NCI-H1048 (cell line): ENCODE measurements at places on chromosomes 7 and 10.

GRCh38 chr10:44978570-44979280 is at the start of gene DEPP1:
Gene DEPP1 (minus strand): TSS chr10:44978809. CDS start chr10:44978030, 779 bp downstream.
- DNase-seq: peak; percentile 48

- no peak for DNase-seq
Measured at GRCh38 chr10:60848126-60848525, 69.8 kb downstream of the CDK1 start.

GRCh38 chr10:34523017-34523767 is 291.9 kb downstream of the PARD3 start:
- DNase-seq: no peak

DNA sequence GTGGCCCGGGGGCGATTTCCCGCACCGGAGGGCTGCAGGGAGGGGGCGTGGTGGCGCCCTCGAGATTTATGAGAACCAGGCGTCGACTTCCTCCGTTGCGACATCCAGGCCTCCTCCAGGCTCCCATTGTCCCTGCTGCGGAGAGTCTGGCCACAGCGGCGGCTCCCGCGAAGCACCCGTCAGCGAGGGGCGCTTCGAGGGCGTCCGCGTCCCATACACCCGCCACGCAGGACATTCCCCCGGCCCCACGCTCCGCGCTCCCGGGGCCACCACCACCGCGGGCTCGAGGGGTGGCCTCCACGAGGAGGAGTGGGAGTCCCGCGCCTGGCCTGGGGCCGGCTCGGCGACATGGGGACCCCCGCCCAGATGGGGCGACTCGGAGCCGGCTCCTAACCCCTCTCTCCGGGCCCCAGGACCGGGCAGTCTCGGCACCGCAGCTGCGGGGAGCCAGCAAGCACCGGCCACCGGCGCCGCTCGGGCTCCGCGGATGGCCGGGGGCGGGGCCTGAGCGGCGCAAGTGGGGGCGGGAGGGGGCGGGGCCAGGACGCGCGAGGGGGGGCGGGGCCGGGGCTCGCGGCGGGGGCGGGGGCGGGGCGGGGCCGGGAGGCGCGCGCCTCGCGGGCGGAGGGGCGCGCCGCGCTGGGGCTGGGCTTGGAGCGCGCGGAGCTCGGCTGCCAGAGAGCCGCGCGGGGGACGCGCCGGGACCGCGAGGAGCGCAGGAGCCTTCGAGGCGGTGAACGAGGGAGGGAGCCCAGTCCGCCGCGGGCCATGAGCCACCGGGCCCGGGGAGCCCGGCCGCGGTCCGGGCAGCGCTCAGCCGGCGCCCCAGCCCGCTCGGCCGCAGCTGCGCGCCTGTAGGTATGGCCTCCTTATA is at the start of gene SH2B2:
Gene SH2B2, plus strand, starts transcription at position 632 of the 874 bp plus-strand sequence. CDS start 13,683 bp downstream, outside the sequence.
- DNase-seq: no peak

DNA sequence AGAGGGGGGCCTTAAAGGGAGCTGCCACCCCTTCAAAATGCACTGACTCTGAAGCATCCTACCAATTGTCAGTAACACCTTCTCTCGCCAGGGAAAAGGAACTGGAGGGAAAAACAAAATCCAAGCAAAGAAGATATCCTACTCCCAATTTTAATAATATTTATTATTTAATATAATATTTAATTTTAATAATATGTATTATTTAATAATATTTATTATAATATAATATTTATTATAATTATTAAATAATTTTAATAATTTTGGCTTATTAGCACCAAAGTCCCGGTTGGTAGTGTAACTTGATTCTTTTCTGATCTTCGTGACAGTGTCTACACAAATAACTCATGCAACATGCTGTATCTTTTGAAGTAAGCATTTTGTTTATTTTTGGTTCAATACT is 58.6 kb upstream of the AGBL3 start:
- DNase-seq: no peak
